ENCODE measurements at places on chromosomes 6 and 20.

DNA sequence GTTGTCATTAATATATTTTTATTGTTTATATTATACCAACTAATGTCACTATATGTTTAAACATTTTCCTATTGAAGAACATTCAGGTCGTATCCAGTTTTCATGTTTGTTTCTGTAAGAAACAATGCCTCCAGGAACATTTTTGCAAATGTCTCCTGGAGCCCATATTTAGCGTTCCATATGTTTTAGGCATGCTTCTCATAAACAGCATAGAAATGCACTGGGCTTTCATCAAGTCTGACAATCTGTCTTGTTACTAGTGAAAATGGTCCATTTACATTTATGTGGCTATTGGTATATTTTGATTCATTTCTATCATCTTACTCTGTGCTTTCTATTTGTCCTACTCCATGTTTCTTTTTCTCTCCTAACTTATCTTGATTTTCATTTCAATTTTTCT, 431.7 kb downstream of the TFAP2A start:
- DNase-seq: no peak

- DNase-seq: no peak
Measured at GRCh38 chr20:17617868-17618672, 48.2 kb downstream of the DSTN start.

- no peak for DNase-seq
Measured at GRCh38 chr6:79239536-79240168, 5.2 kb upstream of the HMGN3 start.

- no peak for DNase-seq
Measured at GRCh38 chr6:113464536-113464935, 392.6 kb upstream of the MARCKS start.

DNA sequence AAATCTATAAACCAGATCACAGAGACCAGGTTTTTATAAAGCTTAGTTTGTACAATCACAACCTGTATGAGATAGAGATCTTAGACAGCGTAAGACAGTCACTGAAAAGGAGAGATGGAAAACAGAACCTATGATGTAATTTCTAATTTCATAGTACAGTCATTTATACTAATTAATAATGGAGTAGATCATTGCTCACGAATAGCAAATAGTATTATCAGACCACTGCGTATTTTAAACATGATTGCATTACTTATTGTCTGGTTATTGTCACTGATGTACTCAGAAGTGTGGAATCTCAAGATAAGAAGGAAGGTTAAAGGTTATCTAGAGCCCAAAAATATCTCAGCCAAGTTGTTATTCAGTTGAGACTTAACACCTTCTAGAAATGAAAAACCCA, 115.6 kb downstream of the KHDC1L start:
- no peak for DNase-seq

DNA sequence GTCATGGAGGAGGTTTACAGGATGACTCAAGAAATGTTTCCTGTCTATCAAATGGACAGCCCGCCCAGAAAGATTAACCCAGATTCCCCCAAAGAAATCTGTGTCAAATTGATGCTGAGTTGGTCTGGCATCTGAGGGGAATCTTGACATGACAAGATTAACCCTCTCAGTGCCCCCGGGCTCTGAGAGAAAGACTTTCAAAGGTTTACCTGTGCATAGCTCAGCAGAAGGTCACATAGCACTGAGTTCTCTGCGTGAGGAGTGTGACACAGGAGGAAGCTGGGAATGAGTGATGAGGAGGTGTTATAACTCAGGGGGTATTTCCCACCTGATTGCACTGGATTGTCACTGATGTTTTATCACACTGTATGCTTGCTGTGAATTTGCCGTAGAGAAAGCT, 601.2 kb downstream of the DHX35 start:
- DNase-seq: no peak

- DNase-seq: no peak
Measured at GRCh38 chr6:105077596-105078385, 102.0 kb downstream of the POPDC3 start.

GRCh38 chr20:4533368-4534133, 188.2 kb upstream of the PRND start:
- no peak for DNase-seq

GRCh38 chr6:392441-393390, 1.2 kb downstream of the IRF4 start:
- DNase-seq: no peak

- DNase-seq: no peak
Measured at GRCh38 chr20:50328222-50328979, 137.8 kb downstream of the CEBPB start.

GRCh38 chr6:3336066-3336786, 77.5 kb downstream of the PSMG4 start:
- no peak for DNase-seq

Measured in effector CD8-positive, alpha-beta T cell (primary cell).